ENCODE measurements at places on chromosomes 12 and 14.

DNA sequence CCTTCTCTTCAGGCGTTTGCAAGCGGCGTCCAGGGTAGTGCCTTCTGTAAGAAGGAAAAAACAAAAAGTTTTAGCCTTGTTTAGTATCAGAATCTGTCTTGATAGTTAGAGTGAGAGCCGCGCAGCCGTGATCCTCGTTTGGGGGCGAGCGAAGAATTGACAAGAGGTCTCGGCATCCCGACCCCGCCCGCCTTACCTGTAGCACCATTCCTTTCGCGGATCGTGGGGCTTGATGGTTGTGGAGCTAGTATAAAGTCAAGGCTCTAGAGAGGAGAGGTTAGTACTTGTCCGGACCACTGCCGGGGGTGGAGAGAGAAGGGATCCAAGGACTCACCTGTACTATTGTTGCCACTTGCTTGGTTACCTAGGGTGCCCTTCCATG, 494 bp downstream of the TMTC3 start:
- DNase-seq = no peak

DNA sequence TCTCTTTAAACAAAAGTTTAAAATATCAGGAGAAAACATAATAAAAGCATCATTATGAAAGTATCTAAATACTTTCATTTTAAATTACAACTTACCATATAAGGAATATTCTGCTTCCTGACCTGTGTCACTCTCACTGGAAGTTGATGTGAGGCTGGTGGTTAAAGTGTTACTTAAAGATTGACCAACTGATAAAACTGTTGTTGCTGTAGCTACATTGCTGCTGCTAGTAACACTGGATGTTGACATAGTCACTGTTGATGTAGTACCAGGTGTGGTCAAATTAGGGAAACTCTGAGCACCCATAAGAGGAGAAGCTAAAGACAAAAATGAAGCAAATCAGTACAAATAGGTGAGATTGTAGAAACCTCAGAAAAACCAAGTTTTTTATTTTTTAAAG, 79.9 kb downstream of the HECTD1 start:
- no peak for DNase-seq

GRCh38 chr14:91175291-91176201, 61.7 kb downstream of the DGLUCY start:
- DNase-seq = no peak

DNA sequence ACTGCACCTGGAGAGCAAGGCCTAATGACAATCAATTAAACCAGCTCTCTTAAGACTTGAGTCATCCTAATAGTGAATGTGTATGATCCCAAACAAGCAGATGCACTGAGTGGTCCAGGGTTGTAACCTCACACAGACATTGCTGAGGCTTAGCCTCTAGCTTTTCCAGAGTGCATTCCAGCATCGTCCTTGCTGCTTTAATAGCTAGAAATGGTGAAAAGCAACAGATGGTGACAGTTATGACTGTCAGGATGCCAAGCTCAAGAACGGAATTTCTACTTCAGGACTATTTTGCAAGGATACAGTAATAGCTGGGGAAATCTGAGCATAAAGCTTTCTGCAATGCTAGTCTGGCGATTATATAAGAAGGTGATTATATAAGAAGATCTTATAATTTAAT, 34.6 kb downstream of the PTPRR start:
- no peak for DNase-seq

DNA sequence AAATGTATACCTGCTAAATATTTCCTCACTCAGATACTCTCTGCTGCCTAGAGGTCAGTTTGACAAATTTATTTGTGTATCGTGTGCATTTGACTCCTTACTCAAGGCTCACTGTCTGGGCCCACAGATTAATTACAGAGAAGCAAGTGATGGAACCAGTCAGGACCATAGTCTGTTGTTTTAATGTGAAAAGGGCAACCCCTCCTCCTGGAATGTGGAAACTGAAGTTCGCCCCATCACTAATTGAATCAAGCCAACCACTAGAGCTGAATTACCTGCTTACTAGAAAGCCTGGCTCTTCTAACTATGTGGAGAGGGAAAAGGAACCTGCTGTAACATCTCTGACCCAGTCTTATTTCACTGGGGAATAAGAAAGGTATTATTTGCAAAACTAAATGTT, 199.9 kb upstream of the KRR1 start:
- DNase-seq = no peak

- DNase-seq = no peak
Observed at GRCh38 chr12:26299751-26300150, 104.4 kb downstream of the SSPN start.

DNA sequence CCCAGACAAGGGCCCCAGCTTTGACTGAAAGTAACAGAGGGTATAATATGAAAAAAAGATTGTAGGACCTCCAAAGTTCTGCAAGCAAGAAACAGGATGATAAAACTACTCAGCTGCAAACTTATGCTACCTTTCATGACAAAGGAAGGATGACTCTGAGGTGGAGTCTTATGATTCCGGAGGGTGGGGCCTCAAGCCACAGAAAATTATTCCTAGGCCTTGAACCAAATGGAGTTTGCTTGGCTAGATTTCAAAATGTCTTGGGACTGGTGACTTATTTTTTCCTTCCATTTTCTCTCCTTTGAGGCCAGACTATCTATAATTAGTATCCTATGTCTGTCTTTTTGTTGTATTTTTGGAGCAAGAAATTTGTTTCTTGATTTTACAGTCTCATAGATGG, 336.4 kb downstream of the LRIG3 start:
- no peak for DNase-seq

DNA sequence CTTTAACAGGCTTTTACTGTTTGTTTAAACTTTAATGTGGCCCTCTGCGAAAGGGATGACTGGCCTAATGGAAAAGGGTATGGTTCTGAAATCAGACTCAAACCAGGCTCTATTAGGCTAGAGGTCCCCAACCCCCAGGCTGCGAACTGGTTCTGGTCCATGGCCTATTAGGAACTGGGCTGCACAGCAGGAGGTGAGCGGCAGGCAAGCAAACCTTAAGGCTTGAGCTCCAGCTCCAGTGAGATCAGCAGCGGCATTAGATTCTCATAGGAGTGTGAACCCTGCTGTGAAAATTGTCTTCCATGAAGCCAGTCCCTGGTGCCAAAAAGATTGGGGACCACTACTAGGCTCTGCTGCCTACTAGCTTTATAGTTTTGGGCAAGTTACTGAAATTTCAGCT, 11.1 kb downstream of the GALNT4 start:
- DNase-seq = no peak

GRCh38 chr14:76334316-76334715, 41.6 kb upstream of the ESRRB start:
- DNase-seq = no peak

DNA sequence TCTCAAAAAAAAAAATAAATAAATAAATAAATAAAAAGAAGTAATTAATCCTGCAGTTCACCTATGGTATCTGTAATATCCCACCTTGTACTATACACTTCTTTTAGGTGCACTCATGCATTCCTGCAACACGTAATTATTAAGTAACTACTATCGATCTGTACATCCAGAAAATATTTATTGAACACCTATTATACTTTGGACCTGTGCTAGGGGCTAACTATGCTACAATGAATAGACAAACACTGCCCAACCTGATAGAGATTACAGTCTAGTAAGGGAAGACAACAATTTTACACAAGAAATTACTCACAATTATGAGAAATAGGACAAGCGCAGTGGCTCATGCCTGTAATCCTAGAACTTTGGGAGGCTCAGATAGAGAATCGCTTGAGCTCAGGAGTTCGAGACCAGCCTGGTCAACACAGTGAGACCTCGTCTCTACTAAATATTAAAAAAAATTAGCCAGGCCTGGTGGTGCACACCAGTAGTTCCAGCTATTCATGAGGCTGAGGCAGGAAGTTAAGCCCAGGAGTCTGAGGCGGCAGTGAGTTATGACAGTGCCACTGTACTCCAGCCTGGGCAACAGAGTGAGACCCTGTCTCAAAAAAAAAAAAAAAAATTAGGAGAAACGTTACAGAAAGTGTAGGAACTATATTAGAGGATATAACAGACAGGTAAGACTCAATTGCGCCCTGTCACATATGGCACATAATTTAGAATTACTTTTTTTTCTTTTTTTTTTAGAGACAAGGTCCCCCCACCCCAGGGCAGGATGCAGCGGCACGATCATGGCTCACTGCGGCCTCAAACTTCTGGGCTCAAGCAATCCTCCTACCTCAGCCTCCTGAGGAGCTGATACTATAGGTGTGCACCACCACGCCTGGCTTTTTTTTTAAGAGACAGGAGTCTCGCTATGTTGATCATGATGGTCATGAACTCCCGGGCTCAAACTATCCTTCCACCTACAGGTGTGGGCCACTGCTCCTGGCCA, 1.2 kb downstream of the NRDE2 start:
- no peak for DNase-seq

- no peak for DNase-seq
Observed at GRCh38 chr12:96398424-96399119, 1.7 kb downstream of the CDK17 start.

- no peak for DNase-seq
Observed at GRCh38 chr14:103499709-103500108, 22.9 kb downstream of the CKB start.

GRCh38 chr14:92985521-92985920, 62.6 kb downstream of the CHGA start:
- DNase-seq = no peak

DNA sequence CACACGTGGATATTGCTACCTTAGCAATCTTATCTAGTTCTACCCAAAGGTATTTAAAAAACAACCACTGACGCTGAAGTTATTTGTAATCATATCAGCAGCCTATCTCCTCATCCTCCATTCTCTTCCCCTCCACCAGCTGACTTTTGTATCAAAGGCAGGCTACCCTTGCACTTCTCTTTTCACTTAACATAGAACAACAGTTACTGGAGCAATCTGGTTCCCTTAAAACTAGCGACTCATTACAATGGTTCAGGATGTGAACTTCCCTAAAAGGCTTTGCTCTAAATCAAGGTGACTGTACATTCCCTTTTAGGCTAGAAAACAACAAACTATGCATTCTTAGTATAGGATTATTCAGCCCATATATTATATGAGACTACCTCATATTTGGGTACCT, 404.7 kb downstream of the APAF1 start:
- no peak for DNase-seq

- no peak for DNase-seq
Observed at GRCh38 chr12:128662101-128662500, 161.7 kb downstream of the SLC15A4 start.

- no peak for DNase-seq
Observed at GRCh38 chr12:5904969-5905368, 40.1 kb downstream of the ANO2 start.

- no peak for DNase-seq
Observed at GRCh38 chr12:111444925-111445725, 39.4 kb downstream of the SH2B3 start.

DNA sequence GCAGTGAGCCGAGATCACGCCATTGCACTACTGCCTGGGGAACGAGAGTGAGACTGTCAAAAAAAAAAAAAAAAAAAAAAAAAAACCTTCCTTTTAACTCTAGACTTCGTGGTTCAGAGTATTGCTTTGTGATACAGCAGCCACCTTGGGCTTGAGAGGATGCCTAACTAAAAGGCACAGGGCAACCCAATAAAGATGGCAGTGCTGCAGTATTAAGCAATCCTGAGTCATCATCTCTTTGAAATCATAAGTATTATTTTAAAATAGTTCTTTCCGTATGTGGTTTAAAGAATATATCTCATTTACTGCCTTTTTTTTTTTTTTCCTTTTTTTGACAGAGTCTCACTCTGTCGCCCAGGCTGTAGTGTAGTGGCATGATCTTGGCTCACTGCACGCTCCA, 116.1 kb downstream of the PLEKHA5 start:
- no peak for DNase-seq

DNA sequence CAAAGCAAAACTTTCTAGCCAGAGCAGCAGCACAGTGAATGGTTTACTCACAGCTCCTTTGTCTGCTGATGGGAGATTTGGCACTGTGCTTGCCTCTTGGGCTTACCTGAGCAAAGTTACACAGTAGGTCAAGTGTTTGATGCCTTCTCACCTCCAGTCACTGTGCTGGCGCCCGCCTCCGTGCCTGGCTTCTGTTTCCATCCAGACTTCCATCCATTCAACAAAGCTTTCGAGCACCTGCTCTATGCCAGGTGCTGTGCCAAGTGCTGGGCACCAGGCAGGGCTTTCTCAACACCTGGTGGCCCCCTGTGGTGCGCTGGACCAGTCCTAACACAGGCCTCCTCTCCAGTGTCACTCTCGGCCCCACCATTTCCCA, 199.2 kb upstream of the EEA1 start:
- DNase-seq = no peak

GRCh38 chr14:96838449-96838848, 41.3 kb downstream of the VRK1 start:
- no peak for DNase-seq

DNA sequence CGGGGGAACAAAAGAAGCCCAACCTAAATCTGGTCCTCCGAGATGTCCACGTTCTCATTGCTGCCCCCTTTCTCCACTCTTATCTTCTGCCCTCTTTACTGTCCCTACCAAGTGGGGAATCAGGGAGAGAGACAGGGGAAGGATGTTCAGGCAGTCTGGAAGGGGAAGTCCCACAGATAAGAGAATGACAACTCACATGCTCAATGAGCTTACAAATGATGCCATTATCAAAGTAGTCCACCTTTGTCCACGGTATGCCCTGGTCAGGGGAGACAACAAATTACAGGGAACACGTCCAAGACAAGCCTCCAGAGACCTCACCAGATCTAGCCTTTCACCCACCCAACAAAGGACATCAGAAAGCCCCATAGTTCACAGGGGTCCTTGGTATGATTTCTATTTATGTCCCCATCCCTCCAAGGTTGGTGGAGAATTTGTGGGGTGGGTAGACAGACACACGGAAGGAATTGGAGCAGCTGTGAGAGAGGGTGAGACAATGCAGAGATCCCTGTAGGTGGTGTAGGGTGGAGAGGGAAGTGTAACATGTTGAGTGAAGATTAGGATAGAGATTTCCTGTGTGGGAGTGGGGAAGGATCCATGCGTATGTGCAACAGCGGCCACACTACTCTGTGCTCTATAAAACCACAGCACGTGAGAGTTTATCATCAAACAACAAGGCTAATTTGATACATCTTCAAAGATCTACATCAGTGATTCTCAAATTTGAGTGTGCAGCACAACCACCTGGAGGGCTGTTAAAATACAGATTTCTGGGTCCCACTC, 10.7 kb downstream of the MYO1A start:
- no peak for DNase-seq

DNA sequence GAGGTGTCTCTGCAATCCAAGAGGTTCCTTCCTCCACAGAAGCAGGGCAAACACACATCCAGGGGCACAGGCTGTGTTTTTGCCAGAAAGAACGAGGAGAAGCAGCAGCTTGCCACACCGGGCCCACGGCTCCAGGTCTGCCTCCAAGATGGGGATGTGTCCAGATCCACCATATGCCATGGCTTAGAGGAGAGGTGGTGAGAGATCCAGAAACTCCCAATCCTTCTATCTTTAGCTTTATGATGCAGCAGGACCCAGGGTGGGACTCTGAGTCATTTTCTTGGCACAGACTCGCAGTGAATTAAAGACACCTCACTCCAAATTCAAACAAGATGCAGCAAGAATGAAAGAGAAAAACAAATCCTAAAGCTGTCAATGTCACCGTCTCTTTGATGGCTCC, 481.4 kb upstream of the TMEM132C start:
- DNase-seq = no peak

- DNase-seq = no peak
Observed at GRCh38 chr12:93186131-93186530, 191.6 kb upstream of the NUDT4 start.

Measured in NCI-H2171 (cell line).